Effector CD4-positive, alpha-beta T cell (primary cell): ENCODE measurements at places on chromosomes 6 and 20.

GRCh38 chr20:35903843-35904242 is 50.5 kb downstream of the SCAND1 start:
- no peak for DNase-seq

- DNase-seq = no peak
These were observed 24.0 kb upstream of the ZMYND8 start for GRCh38 chr20:47380481-47380880.

- no peak for DNase-seq
These were observed 12.7 kb upstream of the MTRF1L start for GRCh38 chr6:153015094-153015640.

DNA sequence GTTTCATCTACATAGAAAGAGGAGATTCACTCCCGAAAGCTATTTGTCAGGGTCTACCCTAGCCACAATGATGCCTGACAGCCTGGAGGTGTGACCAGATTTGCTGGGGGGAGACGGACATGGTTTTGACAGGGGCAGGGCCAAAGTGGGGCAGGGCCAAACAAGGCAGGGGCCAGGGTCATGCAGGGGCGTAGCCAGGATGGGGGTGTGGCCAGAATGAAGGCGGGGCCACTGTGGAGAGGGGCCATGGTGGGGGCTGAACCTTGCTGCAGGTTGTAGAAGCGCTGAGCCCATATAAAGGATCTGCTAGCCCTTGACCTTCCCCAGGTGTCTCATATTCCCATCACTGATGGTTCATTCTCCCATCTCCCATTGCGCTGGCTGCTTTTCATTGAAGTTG is 184.1 kb upstream of the SULF2 start:
- DNase-seq = no peak

DNA sequence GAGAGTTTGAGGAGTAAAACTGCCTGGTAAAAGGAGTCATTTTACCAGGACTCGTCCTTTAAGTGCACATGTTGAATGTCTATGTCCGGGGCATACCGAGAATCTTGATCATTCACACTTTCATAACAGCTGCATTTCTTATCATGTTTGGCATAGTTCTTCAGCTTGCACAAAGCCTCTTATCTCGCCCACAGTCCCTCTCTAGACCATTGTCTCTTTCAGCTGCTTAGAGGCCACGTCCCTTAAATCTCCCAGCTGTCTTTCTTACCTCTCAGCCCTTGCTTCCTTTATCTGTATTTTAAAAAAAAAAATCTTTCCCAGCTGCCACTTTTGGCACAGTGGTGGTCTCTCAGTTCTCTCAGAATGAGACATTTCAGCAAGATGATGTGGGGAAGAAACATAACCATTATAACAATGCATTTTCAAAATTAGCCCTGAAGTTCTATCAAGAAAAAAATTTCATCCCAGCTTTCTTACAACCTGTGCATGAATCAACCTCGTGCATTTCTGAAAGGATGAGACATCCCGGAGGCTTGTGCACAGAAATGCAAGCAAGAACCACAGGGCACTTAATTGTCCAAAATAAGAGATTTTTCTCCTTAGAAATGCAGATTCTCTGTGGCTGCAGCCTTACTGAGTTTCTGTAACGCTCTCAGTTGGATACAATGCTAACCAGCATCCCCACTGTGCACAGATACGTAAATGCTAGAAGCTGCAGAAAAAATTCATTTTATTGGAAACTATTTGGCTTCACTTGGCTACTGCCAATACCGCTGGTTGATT is 24.2 kb downstream of the RBM24 start:
- DNase-seq = no peak

DNA sequence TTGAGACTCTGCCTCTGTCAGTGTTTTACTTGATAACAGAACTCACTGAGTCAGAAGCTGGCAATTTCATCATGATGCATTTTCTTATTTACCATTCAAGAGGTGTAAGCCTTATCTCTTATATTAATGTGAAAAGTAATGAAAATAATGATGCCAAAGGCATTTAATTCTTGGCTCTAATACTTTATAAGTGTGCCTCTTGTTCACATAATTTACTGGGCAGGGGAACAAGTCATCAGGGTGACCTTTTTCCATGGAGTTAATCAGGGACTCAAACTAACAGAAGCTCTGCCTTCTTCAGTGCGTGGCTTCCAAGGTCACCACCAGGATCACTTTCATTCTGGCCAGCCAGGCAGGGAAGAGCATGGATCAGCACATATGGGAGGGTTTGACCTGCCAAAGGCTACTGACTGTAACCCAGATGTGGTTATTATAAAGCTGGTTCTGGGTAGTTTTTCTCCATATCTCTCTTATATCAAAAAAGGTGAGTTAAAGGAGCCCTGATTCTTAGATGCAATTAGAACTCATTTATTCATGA is 5.2 kb upstream of the PLCB1 start:
- no peak for DNase-seq

- no peak for DNase-seq
These were observed 872 bp upstream of the RBM39 start for GRCh38 chr20:35742741-35743523.

GRCh38 chr6:52691718-52692117 is 20.8 kb downstream of the TMEM14A start:
- DNase-seq = no peak

DNA sequence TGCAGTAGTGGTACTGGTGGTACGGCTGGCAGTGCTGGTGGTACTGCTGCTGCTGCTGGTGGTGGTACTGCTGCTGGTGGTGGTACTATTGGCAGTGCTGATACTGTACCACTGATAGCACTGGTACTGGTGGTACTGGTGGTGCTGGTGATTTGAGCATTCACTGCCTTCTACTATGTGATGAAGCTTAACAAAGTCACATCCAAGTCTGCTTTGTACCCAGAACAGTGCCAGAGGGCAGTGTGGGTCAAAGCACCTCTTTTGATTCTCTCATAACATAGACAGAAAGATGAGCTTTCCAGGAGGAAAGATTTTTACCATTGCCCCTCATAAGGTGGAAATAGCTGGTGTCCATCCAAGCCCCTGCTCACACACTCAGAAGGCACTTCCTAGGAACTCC is 48.7 kb downstream of the ANKRD6 start:
- DNase-seq = no peak

DNA sequence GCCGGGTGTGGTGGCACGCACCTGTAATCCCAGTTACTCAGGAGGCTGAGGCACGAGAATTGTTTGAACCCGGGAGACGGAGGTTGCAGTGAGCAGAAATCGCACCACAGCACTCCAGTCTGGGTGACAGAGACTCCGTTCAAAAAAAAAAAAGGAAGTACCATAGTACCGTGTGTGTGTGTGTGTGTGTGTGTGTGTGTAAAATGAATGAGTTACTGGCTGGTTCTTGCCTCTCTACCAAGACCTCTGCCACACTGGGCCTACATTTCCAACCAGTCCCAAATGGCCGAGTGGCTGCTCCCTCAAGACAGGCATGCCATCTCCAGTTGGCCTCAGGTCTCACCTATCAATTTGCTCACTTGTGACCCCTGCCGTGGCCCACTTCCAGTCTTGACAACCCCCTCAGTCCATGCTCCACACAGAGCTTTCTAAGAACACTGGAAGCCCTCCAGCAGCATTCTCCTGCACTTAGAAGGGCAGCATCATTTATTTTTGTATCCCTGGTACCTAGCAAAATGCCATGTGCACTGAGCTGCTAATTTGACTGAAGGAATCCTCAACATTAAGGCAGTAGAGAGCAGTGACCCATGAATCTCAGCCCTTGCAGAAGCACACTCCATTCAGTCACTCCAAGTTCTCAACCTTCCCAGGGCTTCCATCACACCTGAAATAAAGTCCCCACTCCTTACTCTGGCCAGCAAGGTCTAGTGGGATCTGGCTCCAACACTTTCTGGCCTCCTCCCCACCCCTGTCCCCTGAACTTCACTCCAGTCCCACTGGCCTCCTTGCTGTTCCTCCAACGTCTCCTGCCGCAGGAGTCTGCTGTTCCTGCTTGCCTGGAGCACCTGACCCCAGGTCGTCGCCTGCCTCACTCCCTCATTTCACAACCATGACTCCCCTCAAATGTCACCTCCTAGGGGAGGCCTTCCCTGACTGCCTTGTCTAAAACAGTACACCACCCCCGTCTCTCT is 29.9 kb downstream of the COX4I2 start:
- DNase-seq = no peak

DNA sequence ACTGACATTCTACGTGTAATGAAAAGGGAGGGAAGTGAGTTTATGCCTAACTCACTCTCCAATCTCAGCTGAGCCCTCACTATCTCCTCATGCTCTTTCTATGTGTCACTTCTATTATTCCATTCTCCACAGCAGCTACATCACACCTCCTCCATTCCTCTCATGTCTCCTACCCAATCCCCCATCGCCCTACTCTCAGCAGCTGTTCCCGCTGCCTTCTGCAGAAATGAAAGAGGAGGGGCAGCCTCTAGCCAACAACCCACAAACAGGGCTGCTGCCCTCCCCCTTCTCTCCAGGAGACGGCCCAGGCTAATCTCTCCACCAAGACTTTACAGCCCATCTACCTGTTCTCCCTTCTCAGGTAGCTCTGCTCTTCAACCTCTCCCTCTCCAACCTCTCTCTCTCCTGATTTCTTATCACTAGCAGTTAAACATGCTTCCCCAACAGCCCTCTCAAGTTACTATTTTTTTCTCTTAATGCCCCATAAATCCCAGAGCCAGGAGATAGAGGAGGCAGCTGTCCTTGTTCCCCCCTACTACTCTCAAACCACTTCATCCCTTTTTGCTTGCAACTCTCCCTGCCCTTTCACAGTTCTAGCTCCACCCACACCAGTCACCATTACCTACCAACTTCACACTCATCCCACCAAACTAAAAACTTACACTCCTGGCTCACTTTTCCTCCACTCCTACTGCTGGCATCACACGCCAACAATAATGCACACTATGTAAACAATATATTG is 136.5 kb downstream of the BTBD9 start:
- DNase-seq = no peak

- DNase-seq = no peak
These were observed 64.6 kb downstream of the SYNE1 start for GRCh38 chr6:152572338-152573088.

DNA sequence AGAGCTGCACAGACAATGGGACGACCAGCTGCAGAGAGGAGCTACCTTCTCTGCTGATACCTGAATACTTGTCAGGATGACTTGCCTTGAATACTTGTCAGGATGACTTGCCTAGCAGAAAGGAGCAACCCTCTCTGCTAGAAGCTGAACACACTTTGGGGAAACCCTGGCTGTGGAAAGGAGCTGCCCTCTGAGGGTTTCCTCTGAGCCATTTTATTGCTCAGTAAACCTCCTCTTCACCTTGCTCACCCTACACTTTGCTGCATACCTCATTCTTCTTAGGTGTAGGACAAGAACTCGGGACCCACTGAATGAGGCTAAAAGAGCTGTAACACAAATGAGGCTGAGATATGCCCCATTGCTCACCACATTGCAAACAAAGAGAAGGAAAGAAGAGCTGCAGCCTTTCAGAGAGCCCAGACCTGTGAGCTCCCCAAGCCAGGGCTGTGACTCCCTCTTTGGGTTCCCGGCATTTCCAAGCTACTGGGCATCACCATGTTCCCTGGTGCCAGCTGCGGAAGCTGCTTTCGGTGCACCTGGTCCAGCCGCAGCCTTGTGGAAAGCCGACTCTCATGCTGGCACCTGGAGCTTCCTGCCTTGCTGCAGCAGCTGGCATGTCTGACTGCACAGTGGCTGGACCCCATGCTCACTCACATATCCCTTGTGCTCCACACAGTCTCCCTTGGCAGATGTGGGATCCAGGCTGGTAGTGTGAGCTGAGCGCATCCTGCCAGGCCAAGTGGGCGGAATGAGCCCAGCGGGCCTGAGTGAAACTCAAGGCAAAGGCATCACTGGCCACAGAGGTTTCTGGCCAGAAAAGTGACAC is 106.7 kb upstream of the AHI1 start:
- DNase-seq = no peak

GRCh38 chr6:113385020-113385431 is 472.1 kb upstream of the MARCKS start:
- DNase-seq = no peak

DNA sequence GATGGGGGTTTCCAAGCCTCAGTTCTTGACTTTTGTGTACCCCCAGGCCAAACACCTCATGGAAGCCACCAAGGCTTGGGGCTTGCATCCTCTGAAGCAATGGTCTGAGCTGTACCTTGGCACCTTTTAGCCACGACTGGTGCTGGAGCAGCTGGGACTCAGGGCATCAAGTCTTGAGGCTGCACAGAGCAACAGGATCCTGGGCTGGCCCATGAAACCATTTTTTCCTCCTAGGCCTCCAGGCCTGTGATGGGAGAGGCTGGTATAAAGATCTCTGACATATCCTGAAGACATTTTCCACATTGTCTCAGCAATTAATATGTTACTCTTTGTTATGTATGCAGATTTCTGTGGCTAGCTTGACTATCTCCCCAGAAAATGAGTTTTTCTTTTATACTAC is 269.1 kb upstream of the TBX18 start:
- DNase-seq = no peak

- DNase-seq = no peak
These were observed 78.4 kb downstream of the NDUFAF5 start for GRCh38 chr20:13863244-13863643.

- DNase-seq = no peak
These were observed 6.6 kb downstream of the MAP3K4 start for GRCh38 chr6:160998217-160998616.

DNA sequence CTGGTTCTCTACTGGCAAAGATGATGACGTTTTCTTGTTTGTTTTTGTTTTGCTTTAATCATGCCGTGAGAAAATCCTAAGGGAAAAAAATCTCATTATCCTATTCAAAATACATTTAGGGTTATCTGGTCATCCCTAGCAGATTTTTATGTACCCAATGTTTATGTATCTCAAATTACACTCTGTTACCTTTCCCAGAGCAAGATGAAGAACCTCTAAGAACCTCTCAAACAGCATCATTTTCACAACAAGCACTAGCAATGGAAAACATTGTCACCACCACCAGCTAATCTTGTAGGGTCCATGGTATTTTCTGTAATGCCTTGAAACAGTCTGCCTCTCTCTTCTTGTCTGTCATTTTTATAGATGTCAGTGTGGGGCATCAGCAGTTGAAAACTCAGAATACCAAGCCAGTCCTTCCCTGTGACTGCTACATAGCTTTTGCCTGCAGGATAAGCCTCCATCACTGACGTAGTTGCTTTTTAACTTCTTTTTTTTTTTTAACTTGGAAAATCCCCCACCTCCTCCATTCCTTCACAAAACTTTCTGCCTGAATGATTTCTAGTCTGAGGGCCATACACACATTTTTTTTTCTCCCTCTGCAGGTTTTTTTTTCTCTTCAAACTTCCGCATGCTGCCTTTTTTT is 2.4 kb upstream of the SNAP25 start:
- no peak for DNase-seq

DNA sequence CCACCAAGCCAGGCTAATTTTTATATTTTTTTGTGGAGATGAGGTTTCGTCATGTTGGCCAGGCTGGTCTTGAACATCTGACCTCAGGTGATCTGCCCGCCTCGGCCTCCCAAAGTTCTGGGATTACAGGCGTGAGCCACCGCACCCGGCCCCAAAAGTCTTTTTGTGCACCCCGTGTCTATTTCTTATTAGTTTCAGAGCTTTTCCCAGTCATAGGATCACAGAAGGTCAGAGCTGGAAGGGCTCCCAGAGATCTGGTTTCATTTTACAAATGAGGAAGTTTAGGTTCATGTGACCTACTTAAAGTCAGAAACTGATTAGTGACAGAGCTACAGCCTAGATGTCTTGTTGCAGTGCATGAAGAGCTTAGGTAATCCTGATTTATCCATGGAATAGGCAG is 1.6 kb upstream of the OGFRL1 start:
- DNase-seq = no peak
